Activated T-helper 1 cell treated with Interleukin-2 at 50 U/mL for 16 hours (primary cell): ENCODE measurements at places on chromosomes 1 and 21.
A peak's percentile ranks its signal among the peaks of the same experiment; 100 is the strongest.

DNA sequence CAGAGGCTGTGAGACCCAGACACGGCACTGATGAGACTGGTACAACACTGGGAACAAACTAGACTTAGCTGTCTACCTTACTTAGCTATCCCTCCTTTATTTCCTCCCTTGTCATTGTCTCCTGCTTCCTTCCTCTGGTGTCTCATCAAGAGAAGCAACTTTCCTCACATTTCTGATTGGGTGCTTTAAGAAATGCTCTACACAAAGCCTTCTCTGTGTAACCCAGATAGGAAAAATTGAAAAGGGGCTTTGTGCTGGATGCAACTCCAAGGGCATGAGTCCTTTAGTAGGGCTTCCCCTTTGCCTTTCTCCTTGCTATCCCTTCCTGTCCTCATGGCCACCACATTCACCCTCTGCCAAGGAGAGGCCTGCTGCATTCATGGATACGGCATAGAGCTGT is 274.5 kb downstream of the VAV3 start:
- no peak for DNase-seq

DNA sequence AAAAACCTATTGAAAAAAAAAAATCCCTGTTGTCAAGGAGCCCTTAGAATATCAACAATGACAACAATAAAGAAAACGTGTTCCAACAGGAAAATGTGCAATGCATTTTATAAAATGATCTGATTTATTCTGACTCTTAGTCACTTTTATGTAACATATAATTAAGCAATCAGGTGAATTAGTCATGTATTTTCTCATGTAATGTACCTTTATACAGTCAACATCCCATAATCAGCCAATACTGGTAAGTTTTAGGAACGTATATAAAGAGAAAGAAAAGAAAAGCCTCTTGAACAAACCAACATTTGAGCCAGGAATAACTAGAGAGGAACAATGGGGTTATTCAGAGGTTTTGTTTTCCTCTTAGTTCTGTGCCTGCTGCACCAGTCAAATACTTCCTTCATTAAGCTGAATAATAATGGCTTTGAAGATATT is at the start of gene CLCA4:
Gene CLCA4, plus strand, starts transcription at position 292 of the 435 bp plus-strand sequence. Its CDS starts 42 bp downstream, at position 334.
- no peak for DNase-seq

DNA sequence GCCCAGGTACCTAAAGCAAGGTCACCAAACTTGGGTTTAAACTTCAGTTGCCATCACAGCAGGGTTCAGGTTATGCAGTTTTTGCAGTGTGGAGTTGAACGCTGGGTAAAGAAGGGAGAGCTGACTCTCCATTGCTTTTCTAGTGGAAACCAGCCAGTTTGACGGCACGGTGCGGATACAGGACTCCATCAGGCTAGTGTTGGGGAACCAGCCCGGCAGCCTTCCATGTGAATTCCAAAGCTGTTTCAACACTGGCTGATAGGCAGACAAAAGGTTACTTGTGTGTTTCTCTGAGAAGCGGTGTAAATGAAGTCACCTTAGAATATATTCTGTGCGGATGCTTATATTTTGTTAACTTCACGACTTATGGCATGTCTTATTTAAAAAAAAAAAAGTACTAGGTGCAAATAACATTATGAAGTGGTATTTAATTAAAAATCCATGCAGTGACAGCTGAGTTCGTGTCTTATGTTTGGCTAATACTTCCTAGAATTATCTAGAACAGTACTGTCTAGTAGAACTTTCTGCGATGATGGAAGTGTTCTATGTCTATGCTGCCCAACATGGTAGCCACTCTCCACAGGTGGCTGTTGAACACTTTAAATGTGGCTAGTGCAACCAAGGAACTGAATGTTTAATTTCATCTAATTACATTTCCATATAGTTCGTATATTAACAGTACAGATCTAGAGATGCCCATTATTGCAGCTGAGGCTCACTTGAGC is 29.9 kb upstream of the RCAN3 start:
- DNase-seq: no peak

- no peak for DNase-seq
Measured at GRCh38 chr1:39525366-39526165, 34.1 kb downstream of the BMP8A start.

DNA sequence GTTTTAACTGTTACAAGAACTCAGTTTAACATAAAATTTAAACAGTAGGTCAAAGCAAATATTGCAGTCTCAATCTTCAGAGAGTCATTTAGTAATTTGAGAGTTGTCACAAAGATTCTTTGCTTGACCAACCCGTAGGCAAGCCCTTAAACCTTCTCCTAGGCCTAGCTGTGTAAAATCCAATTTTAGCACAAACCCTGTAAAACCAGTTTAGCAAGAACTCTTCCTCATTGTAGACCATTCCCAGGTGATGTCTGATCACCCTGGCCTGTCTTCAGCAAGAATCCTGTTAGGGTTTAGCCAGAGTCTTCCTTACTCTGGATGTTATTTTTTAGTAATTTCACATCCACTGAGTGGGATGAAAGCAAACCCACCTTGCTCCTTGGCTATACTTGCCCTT is 30.1 kb downstream of the LRIG2 start:
- DNase-seq: no peak

GRCh38 chr1:19377812-19378718 is 65.9 kb downstream of the SLC66A1 start:
- DNase-seq: no peak

DNA sequence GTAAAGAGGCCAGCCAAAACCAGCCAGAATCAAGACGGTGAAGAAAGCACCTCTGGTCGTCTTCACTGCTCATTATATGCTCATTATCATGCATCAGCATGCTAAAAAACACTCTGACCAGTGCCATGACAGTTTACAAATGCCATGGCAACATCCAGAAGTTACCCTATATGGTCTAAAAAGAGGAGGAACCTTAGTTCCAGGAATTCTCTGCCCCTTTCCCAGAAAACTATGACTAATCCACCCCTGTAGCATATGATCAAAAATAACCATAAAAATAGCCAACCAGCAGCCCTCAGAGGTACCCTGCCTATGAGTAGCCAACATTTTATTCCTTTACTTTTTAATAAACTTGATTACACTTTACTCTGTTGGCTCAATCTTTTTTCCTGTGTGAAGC is 34.2 kb upstream of the PBX1 start:
- DNase-seq: no peak

GRCh38 chr21:25717491-25718147 is 17.1 kb downstream of the ATP5PF start:
- DNase-seq: no peak

GRCh38 chr21:38984568-38984967 is 178.8 kb downstream of the ETS2 start:
- DNase-seq: no peak

- no peak for DNase-seq
Measured at GRCh38 chr21:27595716-27596115, 628.8 kb upstream of the ADAMTS5 start.

GRCh38 chr1:12629511-12629956 is 11.5 kb upstream of the DHRS3 start:
- no peak for DNase-seq

- DNase-seq: no peak
Measured at GRCh38 chr1:66867501-66867900, 57.2 kb downstream of the DNAI4 start.

- no peak for DNase-seq
Measured at GRCh38 chr1:168112673-168113305, 23.9 kb downstream of the GPR161 start.

DNA sequence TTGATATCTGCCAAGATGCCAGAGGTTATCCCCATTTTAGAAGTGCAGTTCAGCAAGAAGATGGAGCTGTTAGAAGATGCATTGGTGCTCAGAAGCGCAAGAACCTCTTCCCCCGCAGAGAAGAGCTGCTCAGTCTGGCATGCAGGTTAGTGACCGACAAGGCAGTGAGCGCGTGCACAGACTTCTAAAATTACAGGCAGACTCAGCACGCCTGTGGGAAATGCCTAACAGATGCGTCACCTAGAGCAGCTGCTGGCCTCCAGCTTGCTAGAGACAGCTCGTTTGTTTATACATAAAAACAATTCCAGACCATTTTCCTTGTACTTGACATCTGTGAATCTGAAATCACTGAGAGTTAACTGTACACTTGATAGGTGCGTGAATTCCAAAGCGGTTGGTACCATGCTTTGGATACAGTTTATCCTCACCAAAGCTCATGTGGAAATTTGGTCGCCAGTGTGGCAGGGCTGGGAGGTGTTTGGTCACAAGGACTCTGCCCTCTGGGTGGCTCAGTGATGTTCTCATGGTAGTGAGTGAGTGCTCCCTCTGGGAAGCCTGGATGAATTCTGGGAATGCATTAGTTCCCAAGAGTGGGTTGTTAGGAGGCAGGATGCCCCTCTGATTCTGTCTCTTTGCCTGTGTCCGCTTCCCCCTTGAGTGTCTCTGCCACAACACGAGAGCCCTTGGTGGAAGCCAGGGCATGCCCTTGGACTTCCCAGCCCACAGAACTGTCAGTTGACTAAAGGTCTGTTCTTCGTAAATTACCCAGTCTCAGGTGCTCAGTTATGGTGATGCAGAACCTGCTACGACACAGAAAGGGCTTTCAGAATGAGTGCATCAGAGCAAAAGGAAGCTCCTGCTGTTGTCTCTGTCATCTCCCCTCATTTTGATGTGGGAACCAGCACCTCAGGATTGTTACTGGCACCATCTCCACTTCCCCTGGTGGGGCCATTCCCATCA is 24.4 kb downstream of the SNAP47 start:
- no peak for DNase-seq

DNA sequence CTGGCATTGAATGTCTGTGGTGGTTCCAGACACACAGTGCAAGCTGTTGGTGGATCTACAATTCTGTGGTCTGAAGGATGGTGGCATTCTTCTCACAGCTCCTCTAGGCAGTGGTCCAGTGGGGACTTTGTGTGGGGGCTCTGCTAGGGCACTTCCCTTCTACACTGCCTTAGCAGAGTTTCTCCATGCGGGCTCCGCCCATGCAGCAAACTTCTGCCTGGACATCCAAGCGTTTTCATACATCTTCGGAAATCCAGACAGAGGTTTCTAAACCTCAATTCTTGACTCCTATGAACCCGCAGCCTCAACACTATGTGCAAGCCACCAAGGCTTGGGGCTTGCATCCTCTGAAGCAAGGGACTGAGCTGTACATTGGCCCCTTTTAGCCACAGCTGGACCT is 43.0 kb downstream of the RGS18 start:
- DNase-seq: no peak

DNA sequence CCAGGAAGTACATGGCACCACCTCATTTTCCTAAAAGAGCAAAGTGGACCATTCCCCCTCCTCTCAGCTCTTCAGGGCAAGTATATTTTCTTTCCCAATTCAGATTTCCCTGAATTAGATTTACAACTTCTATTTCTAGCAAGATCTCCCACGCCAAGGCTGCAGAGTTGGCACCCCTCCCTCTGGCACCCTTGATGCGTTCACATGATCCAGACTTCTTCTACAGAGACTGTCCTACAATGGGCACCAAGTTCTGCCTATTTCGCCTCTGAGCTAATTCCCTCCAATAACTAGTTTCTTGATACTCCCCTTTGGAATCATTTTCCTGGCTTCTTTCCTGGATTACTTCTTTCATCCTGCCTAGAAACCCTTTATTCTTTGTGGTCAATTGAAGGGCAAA is 122.0 kb downstream of the CDC7 start:
- DNase-seq: no peak

- no peak for DNase-seq
Measured at GRCh38 chr1:183806675-183807074, 1.8 kb downstream of the RGL1 start.

- no peak for DNase-seq
Measured at GRCh38 chr1:205505791-205506190, 1.3 kb downstream of the CDK18 start.

GRCh38 chr1:240562111-240562590 is 49.8 kb downstream of the GREM2 start:
- DNase-seq: no peak

DNA sequence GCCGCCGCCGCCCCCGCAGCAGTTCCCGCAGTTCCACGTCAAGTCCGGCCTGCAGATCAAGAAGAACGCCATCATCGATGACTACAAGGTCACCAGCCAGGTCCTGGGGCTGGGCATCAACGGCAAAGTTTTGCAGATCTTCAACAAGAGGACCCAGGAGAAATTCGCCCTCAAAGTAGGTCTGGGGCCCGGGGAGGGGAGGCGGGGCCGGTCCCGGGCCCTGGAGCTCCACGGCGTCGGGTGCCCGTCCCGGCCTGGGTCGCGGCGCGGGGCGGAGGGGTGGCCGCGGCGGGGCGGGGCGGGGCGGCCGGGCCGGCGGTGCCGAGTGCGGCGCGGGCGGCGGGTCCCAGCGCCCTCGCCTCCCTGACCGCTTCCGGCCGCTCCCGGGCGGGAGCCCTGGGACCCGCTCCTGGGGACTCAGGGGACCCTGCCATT is 646 bp downstream of the MAPKAPK2 start:
- DNase-seq: peak; percentile 14

DNA sequence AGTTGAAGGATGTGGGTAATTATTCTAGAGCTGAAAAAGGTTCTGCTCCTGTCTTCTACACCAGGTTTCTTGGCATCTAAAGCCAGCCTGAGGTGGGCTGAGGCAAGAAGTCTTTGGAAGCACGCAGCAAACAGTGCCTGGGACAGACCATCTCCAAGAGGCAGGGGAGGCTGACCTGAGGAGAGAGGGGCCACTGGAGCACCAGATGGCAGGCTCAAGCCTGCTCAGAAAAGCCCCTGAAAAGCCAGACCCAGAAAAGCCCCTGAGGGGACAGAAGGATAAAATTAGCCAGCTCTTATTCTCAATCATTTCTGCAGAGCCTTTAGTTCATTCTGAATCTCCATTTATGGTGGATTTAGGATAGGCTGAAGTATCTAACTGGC is 17.1 kb downstream of the FCRL4 start:
- no peak for DNase-seq

GRCh38 chr1:235736263-235736662 is 86.7 kb upstream of the GNG4 start:
- no peak for DNase-seq

DNA sequence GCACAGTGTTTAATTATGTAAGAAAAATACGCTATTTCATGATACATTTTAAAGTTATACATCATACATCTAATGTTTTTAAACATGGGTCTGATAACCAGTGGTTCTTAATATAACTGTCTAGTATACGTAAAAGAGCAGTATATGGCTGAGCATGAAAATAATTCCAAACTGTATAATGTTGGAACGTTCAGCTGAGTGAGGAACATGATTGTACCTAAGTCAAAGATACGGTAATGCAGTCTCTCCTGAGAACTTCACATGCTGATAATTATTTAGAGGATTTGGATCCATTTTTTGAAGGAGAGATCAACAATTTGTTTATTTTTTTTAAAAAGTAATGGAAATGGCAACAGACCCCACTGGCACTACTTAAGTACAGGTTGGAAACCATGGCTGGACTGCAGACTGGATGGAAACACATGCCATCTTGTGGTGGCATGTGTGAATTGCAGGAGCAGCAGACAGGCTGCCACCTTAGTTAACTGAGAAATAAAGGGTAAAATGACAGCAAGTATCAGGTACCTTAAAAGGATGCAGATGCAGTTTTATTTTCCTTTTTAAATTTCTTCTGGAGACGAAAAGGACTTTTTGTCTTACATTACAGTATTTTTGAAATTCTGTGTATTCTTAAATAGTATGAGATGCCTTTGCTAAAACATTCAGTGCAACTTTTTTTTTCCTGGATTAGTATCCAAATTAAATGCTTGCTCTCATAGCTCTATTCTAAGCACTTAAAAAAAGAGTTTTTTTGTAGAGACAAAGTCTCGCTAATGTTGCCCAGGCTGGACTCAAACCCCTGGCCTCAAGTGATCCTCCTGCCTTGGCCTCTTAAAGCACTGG is 73.8 kb downstream of the MTR start:
- no peak for DNase-seq
